SK-MEL-5 (cell line): ENCODE measurements at places on chromosomes 6 and 20. TPM values are rescaled to one million over a fixed set of nuclear protein-coding genes. Genes with fewer than 3 reads are reported as not detected.

Gene ADGRG6
- 130 and 134 TPM in 2 replicates for total RNA-seq

Gene KIFC1
- 21.8 and 23.9 TPM in 2 replicates for total RNA-seq

Gene GABRR1
- not detected in 2 replicates for total RNA-seq

Gene CLIC5
- not detected in 2 replicates for total RNA-seq

Gene WFDC2
- not detected in 2 replicates for total RNA-seq

Gene BPIFB1
- not detected in 2 replicates for total RNA-seq

Gene SEMG1
- not detected in 2 replicates for total RNA-seq

Gene DLL1
- 0.13 and 0.35 TPM in 2 replicates for total RNA-seq

Gene DPPA5
- not detected in 2 replicates for total RNA-seq

Gene WFDC12
- total RNA-seq, result not detected in 2 replicates
